Vagina (tissue), 2 donors: ENCODE measurements at places on chromosomes 16 and 17. TPM values are rescaled to one million over a fixed set of nuclear protein-coding genes. Genes with fewer than 3 reads are reported as not detected.

- no peak for DNase-seq
These were observed 337.9 kb upstream of the DYNLRB2 start for GRCh38 chr16:80202831-80203413.

DNA sequence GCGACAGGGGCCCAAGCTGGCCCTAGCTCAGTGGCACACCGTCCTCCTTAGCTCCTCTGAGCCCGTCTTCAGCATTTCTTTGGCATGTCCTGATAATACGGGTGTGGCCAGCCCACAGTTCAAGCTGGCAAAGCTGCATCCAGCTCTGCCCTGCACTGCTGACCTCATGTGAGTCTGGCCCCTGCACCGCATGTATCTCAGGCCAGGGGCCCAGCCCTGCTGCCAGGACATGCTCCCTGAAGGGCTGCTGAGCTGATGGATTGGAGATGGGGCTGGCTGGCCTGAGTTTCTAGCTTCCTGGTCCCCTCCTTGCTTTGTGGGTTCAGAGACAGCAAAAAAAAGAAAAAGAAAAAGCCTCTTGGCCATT is 2.4 kb downstream of the DOC2B start:
- DNase-seq: no peak

- DNase-seq: no peak
These were observed 485 bp downstream of the DNAJA3 start for GRCh38 chr16:4426021-4426684.

GHDC gene
- total RNA-seq: 35.1 TPM

MSI2 gene
- 27.3 TPM for total RNA-seq

DNA sequence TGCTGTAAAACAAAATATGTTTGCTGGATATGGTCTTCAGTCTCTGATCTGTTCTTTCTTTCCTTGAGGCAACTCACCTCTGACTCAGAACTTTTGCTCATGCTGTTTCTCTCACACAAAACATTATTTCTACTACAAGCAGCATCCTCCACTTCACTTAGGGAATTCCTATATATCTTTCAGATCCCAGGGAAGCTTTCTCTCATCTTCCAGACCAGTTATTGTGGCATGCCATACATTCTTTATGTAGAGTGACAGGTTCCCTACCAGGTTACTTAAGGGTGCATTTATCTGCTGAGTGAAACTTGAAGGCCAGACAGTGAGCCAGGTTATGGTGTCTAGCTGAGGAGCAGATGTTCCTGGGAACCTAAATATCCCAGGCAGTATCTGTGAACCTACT is 1226.0 kb downstream of the CDH8 start:
- no peak for DNase-seq

- no peak for DNase-seq
These were observed 17.7 kb downstream of the BCL7C start for GRCh38 chr16:30875871-30876801.

GRCh38 chr16:22147853-22148252 is 14.5 kb upstream of the SDR42E2 start:
- DNase-seq: no peak

GRCh38 chr16:87974178-87974577 is 22.9 kb downstream of the BANP start:
- no peak for DNase-seq

MRTFB gene
- total RNA-seq: 103 TPM

DNA sequence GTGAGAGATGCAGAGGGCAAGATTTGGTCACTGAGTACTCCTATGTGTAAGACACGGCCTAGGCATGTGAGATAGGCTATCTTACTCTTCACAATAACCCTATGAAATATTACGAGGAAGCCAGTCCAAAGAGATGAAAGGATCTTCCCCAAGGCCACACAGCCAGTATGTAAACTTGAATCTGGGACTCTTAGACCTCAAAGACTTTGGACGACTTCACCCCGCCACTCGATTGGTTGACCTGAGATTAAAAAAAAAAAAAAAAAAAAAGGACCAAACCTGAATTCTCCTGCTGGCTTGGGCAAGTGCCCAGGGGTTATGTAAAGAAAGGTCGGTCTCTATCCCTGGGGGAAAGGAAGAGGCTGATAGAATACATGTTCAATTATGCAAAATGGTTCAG is 33.1 kb downstream of the PIPOX start:
- DNase-seq: no peak

DNA sequence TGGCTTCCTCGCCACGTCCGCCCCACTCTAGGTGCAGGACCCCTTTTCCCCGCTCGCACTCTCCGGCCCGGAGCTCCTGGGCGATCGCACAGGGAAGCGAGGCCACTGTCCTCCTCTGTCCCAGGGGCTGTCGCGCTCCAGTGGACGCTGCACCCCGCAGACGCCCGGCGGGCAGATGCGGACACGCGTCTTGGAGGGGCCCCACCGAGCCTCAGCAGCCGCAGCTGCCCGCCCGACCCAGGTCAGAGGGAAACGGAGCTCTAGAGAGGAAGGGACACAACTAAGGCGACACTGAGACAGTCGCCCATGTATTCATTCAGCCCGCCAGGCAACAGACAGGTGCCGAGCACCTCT is 726 bp upstream of the SLC13A5 start:
- no peak for DNase-seq

GRCh38 chr17:1604831-1605528 is 23.7 kb downstream of the SLC43A2 start:
- no peak for DNase-seq

RNF135 gene
- total RNA-seq: 21.1 TPM

DNA sequence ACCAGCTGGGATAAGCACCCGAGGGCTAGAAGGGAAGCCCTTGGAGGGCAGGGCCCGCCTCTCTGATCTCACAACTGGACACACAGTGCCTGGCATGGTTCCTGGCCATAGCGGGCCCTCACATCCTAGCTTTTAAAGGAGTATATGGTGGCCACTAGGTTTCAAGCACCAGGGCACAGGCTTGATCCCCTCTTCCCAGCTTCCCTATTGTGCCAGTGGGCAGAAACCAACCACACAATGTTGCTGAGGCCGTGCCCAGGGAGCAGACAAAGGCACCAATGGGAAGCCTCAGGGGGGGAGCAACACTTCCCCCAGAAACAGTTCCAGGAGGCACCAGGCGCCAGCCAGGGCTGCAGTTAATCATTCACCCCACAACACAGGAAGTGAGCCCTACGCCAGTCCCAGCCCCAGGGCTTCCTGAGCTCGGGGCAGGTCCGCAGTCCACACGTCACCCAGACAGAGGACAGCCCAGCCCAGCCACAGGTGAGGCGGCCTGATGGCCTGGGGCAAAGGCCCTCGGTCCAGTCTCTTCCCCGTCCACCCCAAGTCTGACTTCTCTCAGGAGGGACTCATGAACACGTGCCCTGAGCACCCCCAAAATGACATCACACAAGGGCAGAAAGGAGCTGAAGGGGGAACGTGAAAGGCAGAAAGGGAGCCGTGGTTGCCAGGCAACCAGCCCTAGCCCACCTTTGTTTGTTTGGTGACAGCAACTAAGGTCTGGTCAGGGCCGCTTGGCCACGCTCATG is 12.8 kb downstream of the SMIM5 start:
- peak; percentile 77 for DNase-seq

DNA sequence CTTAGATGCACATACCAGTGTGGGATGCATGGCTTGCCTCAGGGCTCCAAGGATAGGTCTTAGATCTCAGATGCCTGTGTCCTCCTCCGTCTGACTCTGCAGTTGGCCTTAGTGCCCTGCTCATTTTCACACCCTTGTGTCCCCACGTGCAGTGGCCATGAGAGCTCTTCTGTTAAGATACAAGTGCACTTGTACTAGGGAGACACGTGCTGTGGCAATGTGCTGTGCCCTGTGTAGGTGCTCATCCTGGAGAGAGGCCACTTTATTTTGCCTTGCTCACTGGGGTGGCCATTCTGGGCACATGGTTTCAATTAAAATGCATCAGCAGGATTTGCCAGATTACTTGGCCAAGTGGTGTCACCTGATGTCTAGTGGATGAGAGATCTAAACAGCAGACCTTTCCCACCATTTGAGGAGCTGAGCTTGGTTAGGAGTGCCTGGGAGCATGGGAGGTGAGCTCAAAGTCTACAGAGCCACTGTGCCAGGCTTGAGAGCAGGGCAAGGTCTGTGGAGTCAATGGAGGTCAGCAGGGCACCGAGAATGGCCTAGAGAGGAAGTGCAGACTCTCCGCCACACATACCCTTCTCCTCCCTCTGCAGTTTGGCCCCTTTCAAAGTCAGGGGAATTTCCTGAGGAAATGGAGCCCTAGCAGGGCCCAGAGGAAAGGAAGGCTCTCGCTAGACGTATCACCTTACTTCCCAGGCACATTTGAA is 25.2 kb upstream of the SMPD3 start:
- DNase-seq: no peak

DNA sequence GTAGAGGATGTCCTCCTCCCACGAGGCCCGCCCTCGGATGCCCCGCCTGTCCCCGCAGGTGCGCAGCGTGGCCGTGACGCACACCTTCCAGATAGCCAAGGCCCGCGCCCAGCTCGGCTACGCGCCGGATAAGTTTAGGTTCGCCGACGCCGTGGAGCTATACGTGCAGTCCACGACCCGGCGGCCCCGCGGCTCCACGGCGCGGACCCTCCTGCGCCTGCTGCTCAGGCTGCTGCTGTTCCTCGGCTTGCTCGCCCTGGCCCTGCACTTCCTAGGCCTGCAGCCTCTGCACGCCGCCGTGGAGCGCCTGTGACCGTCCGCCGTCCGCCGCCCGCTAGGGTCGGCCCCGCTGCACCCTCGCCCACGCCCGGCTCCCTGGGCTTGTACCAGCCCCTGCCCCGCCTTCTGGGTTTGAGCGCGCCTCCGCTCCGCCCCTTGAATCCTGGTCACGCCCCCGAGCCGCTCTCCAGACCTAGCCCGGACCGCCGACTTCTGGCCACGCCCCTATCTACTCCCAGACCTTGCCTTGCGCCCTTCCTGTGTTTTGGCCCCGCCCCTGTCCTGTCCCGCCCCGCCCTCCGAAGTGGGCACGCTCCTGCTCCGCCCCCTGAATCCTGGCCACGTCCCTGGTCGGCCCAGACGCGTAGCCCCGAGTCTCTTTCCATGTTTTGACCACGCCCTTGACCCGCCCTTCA is 15.8 kb upstream of the EEF2K start:
- DNase-seq: peak; percentile 100

TEKT1 gene
- total RNA-seq: not detected

GRCh38 chr17:67178555-67178954 is 66.4 kb downstream of the HELZ start:
- DNase-seq: no peak

MAPK7 gene
- 77.3 TPM for total RNA-seq

DNA sequence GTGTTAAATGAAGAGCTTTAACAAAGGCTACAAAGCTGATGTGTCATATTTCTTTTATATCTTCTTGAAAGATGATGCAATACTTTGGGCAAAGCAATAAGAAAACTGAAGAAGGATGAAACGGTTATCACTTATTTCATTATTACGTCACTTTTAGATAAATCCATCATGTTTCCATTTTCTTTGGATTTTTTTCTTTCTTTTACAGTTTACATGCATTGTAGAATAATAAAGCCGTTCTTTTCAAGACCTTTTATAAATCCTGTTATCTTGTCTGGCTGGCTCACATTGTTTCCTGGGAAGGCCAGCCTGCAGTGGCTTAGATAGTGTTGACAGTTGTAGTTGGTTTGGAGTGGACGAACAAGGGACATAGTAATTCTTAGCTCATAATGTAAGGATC is 28.9 kb downstream of the TANC2 start:
- DNase-seq: no peak

FOXJ1 gene
- not detected for total RNA-seq

GRCh38 chr17:66538776-66539175 is 236.4 kb downstream of the PRKCA start:
- DNase-seq: no peak

TAT gene
- total RNA-seq: not detected

- DNase-seq: no peak
These were observed 786.6 kb upstream of the SOX9 start for GRCh38 chr17:71334048-71334751.
